Heart left ventricle (tissue), 16 donors: ENCODE measurements at places on chromosomes 6 and 20. TPM values are rescaled to one million over a fixed set of nuclear protein-coding genes. Genes with fewer than 3 reads are reported as not detected.

DNA sequence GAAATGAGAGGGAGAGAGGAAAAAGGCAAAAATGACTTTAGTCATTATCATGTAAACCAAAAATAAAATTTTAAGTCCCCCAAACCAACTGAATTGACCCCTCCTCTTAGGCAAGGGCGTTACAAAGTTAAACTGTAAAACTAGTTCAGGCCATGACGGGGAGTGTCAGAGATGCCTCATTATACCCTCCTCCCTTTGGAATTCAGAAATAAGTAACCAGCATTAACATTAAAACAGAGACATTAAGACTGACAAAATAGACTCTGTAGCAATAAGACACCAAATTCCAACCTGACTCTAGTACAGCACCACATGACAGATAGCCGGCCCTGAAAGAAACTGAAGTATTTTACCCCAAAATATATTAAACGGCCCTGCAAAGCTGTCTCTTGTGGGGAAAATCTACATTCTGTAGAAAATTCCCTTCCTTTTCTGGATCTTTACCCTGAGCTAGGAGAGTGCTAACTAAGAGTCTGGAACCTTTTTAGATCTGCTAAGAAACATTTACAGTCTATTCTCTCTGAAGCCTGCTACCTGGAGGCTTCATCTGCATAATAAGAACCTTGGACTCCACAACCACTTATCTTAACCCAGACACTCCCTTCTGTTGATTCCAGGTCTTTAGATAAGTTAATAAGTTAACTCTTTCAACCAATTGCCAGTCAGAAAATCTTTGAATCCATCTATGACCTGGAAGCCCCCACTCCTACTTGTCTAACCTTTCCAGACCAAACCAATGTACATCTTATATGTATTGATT is 150.7 kb downstream of the PKHD1 start:
- H3K36me3 ChIP-seq, result no peaks in the 10 kb centered on the region
- H3K4me1 ChIP-seq, result no peaks in the 10 kb centered on the region
- H3K27ac ChIP-seq, result no peak overlapping the region
- H3K27me3 ChIP-seq, result no peaks in the 10 kb centered on the region
- H3K4me3 ChIP-seq, result no peak overlapping the region

GRCh38 chr6:85436939-85437495 is 12.9 kb upstream of the NT5E start:
- H3K27ac ChIP-seq, result no peak overlapping the region
- H3K27me3 ChIP-seq, result no peaks in the 10 kb centered on the region
- H3K36me3 ChIP-seq, result no peaks in the 10 kb centered on the region
- no peak overlapping the region for H3K4me3 ChIP-seq
- no peak for DNase-seq
- no peaks in the 10 kb centered on the region for H3K4me1 ChIP-seq

Gene HMGN4
- 32.7 TPM for total RNA-seq

GRCh38 chr6:40733770-40734396 is 146.7 kb upstream of the LRFN2 start:
- peaks cover 12% of the 10 kb centered on the region for H3K27me3 ChIP-seq
- no peak for DNase-seq
- no peak overlapping the region for H3K4me3 ChIP-seq
- H3K36me3 ChIP-seq, result no peaks in the 10 kb centered on the region
- H3K27ac ChIP-seq, result no peak overlapping the region

DNA sequence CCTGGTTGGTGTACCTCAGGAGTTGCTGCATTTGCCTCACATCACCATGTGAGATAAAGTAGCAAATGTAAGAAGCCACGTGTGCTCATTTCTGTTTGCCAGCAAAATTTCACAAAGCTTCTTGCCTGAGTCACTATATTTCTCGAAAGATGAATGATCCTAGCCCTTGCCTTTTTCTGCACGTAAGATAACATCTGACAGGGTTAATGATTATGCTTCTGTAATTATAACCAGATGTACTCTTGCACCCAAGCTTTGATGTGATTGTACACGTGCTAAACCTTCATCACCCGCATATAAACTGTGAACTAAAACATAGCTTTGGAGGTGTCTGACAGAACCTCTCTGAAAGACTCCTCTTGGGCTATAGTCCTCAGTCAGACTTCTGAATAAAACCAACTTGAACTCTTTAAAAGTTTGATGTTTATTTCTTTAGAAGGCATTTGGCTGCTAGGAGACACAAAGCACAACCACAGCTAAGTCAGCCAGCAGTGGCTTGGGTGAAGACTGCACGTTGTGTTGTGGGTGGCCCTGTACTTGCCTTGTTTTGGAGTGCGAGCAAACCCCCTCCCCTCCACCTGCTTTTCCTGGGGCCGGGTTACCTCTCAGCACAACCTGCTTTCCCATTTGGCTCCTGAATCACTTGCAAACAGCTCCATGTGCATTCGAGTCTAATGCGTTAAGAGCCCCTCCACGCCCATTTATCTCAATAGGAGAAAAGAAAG is 19.3 kb downstream of the PROKR2 start:
- no peaks in the 10 kb centered on the region for H3K27me3 ChIP-seq
- H3K36me3 ChIP-seq, result no peaks in the 10 kb centered on the region
- no peak overlapping the region for H3K27ac ChIP-seq
- no peak for DNase-seq
- H3K4me1 ChIP-seq, result no peaks in the 10 kb centered on the region
- H3K4me3 ChIP-seq, result no peak overlapping the region

Gene AVP
- total RNA-seq, result not detected

DNA sequence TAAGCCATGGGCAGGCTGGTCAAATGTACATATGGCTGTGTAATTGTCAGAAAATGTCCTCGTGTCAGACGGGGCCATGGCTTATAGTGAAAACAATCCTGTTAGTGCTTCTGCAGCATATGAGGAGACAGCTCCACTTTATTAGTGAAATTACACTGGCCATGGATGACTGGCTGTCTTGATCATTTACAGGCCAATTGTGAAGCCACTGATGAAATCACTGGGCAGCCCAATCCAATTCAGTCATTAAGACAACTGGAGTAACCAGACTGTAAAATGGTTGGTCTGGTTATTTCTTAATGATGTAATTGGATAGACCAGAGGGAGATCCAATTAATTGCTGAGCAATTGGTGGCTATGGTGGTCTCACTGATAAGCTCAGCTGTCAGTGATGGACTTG is 749.5 kb downstream of the KIF16B start:
- H3K27me3 ChIP-seq, result no peaks in the 10 kb centered on the region
- no peak overlapping the region for H3K4me3 ChIP-seq
- H3K36me3 ChIP-seq, result no peaks in the 10 kb centered on the region
- H3K4me1 ChIP-seq, result no peaks in the 10 kb centered on the region
- no peak for DNase-seq

Gene PSMG4
- 10.6 TPM for total RNA-seq

DNA sequence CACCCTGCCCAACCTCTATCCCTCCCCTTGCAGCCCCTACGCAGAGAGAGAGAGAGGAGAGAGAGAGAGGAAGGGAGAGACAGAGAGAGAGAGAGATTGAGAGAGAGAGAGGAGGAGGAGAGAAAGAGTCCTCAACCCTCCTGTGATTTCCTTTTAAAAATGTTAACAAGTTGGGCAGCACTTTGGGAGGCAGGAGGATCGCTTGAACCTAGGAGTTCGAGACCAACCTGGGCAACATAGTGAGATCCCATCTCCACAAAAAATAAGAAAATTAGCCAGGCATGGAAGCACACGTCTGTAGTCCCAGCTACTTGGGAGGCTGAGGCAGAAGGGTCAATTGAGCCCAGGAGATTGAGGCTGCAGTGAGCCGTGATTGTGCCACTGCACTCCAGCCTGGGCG is 30.1 kb downstream of the CPNE5 start:
- H3K36me3 ChIP-seq, result no peaks in the 10 kb centered on the region
- H3K27ac ChIP-seq, result no peak overlapping the region
- H3K4me3 ChIP-seq, result no peak overlapping the region
- peaks cover 3% of the 10 kb centered on the region for H3K4me1 ChIP-seq

DNA sequence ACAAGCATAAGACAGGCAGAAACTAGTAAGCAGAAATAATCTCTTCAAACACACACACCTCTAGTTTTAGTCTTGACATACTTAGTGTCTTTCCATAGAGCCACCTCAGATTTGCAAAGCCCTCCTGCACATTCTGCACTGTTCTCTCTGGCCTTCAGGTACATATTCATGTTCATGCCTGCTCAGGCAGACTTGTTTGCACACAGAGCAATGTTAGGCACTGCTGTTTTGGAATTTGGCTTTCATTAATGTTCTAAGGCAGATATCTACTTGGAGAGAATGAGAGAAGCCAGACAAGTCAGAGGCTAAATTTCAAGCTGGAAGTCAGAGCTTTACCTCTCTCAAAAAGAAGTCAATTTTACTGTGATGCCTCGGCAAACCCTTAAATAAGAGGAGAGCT is 21.3 kb upstream of the DST start:
- peak overlapping the region; percentile 44 for H3K27ac ChIP-seq
- no peak for DNase-seq
- H3K27me3 ChIP-seq, result no peaks in the 10 kb centered on the region
- peaks cover 51% of the 10 kb centered on the region for H3K4me1 ChIP-seq
- H3K36me3 ChIP-seq, result peaks cover 5% of the 10 kb centered on the region

- H3K36me3 ChIP-seq, result no peaks in the 10 kb centered on the region
- DNase-seq, result peak; percentile 98
- H3K27ac ChIP-seq, result peak overlapping the region; percentile 93
- no peaks in the 10 kb centered on the region for H3K27me3 ChIP-seq
- peaks cover 29% of the 10 kb centered on the region for H3K4me1 ChIP-seq
Observed at GRCh38 chr6:53359095-53359842, 10.5 kb upstream of the ELOVL5 start.

DNA sequence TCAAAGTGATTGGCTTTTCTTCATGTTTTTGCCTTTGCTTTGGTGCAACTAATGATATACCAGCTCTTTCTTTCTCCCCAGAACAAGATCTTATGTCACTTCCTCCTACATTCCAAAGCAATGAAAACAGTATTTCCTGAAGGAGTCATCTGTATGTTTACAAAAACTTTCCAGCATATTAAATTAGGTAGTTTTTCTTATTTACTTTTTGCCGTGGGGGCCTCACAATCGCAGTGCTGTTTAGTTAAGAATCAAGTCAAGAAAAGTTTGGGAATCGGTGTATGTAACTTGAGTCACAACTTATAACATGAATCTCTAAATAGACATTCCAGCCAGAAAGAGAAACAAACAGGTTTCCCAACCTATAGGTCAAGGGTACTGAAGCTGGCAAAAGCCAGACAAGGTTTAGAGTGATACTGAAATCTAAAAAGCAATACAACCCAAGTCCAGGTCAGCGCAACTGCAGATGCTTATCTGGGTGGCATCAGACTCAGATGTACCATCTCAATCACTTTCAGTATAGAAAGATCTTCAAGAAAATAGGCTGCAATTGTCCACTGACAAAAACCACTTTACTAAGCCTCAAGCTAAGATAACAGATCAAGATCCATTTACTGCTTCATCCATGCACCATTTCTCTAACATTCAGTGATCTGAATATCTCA is 63.6 kb downstream of the IPCEF1 start:
- no peak overlapping the region for H3K4me3 ChIP-seq
- H3K27me3 ChIP-seq, result no peaks in the 10 kb centered on the region

GRCh38 chr6:22825210-22825609 is 255.8 kb downstream of the HDGFL1 start:
- no peak overlapping the region for H3K4me3 ChIP-seq
- no peak overlapping the region for H3K27ac ChIP-seq
- no peaks in the 10 kb centered on the region for H3K36me3 ChIP-seq
- H3K4me1 ChIP-seq, result peaks cover 16% of the 10 kb centered on the region
- DNase-seq, result no peak

Gene ELOVL2
- 6.1 TPM for total RNA-seq

- no peak overlapping the region for H3K27ac ChIP-seq
- no peak for DNase-seq
- no peak overlapping the region for H3K4me3 ChIP-seq
- H3K4me1 ChIP-seq, result peaks cover 3% of the 10 kb centered on the region
- H3K27me3 ChIP-seq, result no peaks in the 10 kb centered on the region
- no peaks in the 10 kb centered on the region for H3K36me3 ChIP-seq
Observed at GRCh38 chr20:23135449-23136420, 49.6 kb upstream of the CD93 start.

DNA sequence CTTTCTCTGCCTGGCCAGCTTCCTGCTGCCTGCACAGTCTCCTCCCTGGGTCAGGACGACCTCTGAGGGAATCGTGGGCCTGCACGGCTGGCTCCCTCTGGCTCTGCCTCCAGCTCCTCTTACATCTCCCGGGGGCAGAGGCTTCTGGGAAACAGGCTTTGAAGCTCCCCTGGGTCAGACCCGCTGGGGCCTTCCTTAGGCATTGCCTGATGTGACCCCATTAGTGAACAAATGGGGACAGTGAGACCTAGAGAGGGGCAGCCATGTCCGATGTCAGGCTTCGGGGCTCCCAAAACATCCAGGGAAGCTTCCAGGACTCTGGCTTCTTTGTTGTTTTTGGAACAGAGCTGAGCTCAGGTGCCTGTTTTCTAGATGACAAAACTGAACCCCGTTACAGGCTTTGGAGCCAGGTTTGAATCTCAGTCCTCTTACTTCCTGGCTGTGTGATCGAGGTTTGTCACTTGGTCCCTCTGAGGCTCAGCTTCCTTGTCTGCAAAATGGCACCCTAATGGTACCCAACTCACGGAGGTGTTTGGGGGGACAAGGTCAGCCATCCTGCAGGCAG is 94.3 kb downstream of the CEBPB start:
- no peak overlapping the region for H3K4me3 ChIP-seq
- peaks cover 32% of the 10 kb centered on the region for H3K4me1 ChIP-seq
- H3K27ac ChIP-seq, result peak overlapping the region; percentile 56
- H3K27me3 ChIP-seq, result no peaks in the 10 kb centered on the region
- DNase-seq, result peak; percentile 76

Gene NCOA5
- total RNA-seq, result 9.5 TPM

- H3K4me1 ChIP-seq, result no peaks in the 10 kb centered on the region
- H3K27ac ChIP-seq, result no peak overlapping the region
- peak; percentile 54 for DNase-seq
- H3K27me3 ChIP-seq, result no peaks in the 10 kb centered on the region
- H3K4me3 ChIP-seq, result no peak overlapping the region
Observed at GRCh38 chr20:24458436-24458835, 11.0 kb upstream of the SYNDIG1 start.

DNA sequence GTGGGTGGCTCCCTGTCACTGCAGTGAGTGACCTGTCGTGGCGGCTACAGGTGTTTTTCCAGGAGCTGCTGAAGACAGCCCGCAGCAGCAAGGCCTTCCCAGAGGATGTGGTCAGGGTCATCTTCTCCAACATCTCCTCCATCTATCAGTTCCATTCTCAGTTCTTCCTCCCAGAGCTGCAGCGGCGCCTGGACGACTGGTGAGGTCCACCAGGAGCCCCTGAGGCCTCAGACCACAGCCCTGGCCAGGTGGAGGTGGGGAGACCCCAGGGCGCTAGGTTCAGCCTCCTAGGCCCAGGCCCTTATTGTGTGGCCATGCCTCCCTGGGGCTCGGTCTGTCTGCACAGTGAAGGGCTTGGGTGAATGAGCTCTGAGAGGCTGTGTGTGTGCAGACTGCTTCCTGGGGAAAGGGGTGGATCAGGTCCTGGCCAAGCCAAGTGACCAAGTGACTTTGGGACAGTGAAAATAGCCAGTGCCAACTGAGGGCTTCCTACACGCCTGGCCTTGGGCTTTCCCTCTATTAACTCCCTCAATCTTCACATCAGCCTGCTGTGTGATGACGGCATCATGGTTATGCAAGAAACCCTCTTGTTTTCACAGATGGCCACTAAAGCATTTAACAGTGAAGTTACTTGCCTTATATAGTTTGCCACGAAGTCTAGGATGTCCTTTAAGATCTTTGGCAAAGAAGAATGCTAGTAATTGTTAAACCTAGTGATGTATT is 6.4 kb downstream of the FGD2 start:
- no peak for DNase-seq
- no peak overlapping the region for H3K27ac ChIP-seq
- no peaks in the 10 kb centered on the region for H3K4me1 ChIP-seq
- H3K4me3 ChIP-seq, result no peak overlapping the region
- no peaks in the 10 kb centered on the region for H3K27me3 ChIP-seq

Gene DEFB124
- not detected for total RNA-seq

Gene HLA-DPA1
- total RNA-seq, result 51.0 TPM

- H3K4me3 ChIP-seq, result no peak overlapping the region
- no peak for DNase-seq
- no peaks in the 10 kb centered on the region for H3K4me1 ChIP-seq
- no peak overlapping the region for H3K27ac ChIP-seq
- H3K36me3 ChIP-seq, result no peaks in the 10 kb centered on the region
Observed at GRCh38 chr20:19313342-19314069, 101.1 kb downstream of the SLC24A3 start.
